Activated CD8-positive, alpha-beta memory T cell treated with anti-CD3 and anti-CD28 coated beads for 4 hours (primary cell): ENCODE measurements at places on chromosomes 7 and 10.

DNA sequence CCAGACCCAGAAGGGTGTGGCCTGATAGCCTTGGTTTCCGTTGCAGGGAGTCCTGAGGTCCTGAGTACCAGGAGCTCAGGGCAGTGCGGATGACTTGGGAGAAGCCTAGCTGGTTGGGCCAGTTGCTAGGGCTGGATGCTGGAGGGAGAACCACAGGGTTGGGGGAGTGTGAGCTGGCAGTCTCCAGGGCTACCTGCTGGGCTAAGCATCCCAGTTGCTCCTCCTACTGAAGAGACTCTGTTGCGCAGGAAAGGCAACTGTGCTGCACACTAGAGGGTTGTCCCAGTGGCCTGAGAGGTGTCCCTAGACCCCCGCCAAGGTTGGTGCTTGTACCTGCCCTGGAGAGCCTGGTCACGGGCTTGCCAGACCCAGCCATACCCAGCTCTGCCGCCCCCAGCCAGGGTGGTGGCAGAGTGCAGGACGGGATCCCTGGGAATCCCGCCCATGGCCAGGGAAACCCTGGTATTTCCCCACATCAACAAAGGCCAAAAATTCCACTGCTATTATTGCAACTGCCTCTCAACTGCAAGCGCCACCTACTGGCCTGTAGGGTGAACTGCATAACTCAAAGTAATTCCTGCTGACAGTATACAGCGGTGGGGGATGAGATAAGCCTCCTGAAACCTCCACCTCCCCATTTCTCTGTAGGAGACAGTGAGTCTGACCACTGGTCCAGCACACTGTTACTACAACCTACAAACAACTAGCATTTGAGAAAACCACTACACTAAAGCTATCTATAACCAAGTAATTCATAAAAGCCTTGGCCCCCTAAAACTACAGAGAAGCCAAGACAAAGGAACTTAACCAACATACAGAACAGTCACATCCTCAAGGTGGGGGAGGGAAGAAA lies 67.6 kb upstream of the DDC start:
- peak; percentile 33 for DNase-seq

GRCh38 chr7:7707246-7707645 lies 11.2 kb downstream of the RPA3 start:
- DNase-seq = no peak

- no peak for DNase-seq
Measured at GRCh38 chr7:108347616-108348015, 108.6 kb downstream of the NRCAM start.

DNA sequence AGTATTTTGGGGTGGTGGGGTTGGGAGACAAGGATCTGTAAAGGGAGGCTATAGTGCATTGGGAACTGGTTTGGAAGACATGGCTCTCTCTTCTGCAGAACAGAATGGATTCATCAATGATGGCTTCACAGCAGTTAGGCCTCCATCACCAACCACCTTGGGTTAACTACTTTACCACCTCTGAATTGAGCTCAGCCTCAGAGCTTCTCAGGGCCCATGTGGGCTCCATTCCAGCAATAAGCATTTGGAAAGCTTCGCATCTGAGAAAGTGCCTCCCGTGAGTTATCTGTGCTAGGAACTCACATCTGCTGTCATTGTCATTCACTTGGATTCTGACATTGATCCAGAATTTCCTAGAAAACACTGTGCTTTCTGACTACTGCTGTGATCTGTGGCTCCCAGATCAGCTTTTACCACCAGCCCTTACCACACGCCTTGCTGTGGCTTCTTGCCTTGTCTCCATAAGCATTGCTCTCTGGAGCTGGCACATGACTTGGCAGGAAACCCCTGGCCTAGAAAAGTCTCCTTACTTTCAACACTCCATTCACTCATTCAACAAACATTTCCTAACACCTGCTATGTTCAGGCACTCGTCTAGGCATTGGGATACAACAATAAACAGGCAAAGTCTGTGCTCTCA lies 70.7 kb upstream of the ADO start:
- no peak for DNase-seq

- DNase-seq = no peak
Measured at GRCh38 chr7:92732316-92733036, 103.9 kb downstream of the CDK6 start.

DNA sequence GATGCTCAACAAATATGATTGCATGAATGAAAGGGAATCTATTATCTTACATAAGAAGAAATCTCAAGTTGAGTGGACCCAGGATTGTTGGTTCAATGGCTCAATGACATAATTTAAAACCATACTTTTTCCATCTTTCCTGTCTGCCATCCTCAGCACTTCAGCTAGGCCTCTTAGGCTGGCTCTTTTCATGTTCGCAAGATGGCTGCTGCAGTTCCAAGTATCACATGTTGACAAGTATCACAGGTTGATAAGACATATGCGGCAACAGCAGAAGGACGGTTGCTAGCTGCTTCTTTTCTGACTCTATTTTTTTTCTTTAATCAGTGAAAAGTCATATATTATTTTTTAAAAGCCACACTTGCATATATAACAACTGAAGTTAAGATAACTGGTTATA lies 79.0 kb upstream of the CDK6 start:
- no peak for DNase-seq

GRCh38 chr7:18262058-18262457 lies 233.5 kb upstream of the HDAC9 start:
- DNase-seq = no peak

- no peak for DNase-seq
Measured at GRCh38 chr10:127899766-127900387, 7.0 kb upstream of the PTPRE start.

GRCh38 chr7:155219947-155220769 lies 77.5 kb upstream of the INSIG1 start:
- DNase-seq = no peak

DNA sequence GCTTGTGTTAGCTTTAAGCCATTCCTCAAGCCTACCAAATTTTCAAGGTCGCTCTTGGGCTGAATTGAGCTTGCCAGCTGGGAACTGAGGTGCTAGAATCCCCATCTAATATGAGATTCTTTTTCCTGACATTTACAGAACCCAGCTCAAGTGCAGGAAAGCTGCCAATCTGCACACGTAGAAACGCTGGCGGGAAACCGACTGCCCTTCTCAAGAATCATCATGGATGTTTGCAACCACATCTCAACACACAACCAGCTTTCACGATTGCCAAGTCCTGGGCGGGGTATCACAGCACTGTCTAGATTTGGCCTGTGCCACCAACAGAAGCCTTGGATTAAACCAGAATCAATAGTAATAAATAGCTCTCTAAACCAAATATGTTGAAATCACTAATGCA lies 203.7 kb downstream of the DIP2C start:
- DNase-seq = no peak

- no peak for DNase-seq
Measured at GRCh38 chr10:80501381-80501912, 36.3 kb upstream of the SH2D4B start.
